Cardiac muscle cell (in vitro differentiated cells and primary cell): ENCODE measurements at places on chromosomes 2 and 18.
A peak's percentile ranks its signal among the peaks of the same experiment; 100 is the strongest.

GRCh38 chr18:42914476-42914875 lies 201.0 kb downstream of the RIT2 start:
- DNase-seq: no peak

GRCh38 chr2:67872481-67872880 lies 190.3 kb downstream of the C1D start:
- no peak for DNase-seq

DNA sequence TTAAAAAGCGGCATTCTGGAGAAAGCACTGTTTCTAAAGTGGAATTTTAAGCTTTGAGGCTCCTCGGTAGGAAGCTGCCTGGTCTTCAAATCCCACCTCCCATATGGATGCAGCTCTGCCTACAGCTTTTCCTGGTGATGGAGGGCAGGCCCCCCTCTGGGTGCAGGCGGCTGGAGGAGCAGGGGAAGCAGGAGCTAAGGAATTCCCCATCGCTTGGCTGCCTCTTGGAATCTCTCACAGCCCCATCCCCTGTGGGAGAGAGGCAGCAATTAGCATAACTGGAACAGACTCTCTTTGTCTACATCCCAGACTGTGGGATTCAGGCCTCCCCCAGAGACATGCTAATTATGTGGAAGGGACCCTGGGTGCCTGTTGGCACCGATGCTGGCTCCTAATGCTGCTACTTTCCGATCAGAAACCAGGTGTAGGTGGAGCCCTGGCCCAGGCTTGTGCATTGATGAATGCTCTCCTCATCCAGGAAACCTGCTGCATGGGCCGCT lies 51.3 kb downstream of the LIPG start:
- no peak for DNase-seq

DNA sequence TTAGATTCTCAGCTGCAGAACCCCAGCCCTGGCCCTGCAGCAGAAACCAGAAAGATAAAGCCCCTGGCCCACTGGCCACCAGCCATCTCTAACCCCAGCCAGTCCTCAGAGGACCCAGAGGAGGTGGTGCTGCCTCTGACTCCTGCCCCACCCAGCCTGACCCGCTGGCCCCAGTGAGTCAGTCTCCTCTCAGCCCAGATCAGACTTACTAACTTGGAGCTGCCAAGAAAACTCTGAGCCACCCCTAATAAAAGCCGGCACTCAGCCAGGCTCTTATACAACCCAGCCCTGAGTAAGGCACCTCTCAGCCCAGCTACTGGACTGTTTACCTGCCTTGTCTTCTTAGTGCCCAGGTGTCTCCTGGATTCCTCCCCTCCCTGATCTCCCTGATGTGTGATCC lies 2.0 kb downstream of the SLC14A2 start:
- DNase-seq: peak; percentile 84

DNA sequence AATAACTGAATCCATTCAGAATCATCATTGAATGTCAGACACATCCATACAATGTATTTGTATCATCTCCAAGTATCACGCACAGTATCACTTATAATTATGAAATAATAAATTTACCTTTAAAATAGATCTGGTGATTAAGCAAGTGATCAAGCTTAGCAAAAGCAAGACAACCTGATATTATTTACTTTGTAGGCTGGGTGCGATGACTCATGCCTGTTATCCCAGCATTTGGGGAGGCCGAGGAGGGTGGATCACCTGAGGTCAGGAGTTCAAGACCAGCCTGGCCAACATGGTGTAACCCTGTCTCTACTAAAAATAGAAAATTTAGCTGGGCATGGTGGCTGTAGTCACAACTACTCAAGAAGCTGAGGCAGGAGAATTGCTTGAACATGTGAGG lies 421.0 kb upstream of the NETO1 start:
- DNase-seq: no peak

GRCh38 chr2:16832910-16833309 lies 167.3 kb upstream of the CYRIA start:
- DNase-seq: no peak

- no peak for DNase-seq
These were observed 25.6 kb upstream of the TMEM178A start for GRCh38 chr2:39640107-39640506.

DNA sequence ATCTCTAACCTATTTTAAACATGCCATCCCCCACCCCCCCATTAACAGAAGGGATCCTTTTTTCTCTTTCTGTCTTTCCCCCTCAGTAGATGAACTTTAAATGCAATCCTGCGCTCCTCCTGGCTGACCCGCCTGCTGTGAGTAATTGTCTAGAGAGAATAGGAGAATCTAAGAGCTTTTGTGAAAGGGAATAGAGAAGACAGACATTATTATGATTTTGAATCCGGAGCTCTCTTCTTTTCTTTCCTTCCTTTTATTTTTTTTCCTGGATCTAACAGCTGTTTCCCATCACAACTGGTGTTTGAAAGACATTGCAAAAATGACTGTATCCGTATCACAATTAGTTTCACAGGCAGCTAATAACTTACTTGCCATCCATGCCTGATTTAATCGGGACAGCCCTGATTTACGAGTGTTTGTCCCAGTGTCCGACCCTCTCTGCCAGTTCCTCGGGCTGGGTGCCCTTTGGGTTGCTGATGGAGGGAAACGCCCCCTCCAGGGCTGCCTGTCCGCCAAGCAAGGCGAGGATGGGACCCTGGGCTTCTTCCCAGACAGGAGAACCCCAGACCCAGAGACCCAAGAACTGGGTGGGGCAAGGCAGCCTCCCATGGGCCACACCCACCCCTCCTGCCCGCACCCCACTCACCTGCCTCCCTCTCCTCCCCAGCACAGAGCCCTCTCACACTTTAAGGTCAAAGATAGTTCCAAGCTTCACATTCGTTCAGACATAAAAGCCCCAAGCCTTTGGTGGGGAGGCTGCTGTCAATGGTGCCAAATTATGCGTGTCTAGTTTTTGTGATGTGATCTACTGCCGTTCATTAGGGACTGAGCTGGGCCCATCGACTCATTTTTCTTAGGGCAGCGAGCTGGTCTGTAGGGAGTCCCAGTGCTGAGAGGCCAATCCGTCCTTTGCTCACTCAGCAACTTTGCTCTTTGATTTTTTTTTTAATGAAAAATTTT lies 231.7 kb downstream of the ZNF516 start:
- no peak for DNase-seq

GRCh38 chr2:106062627-106063026 lies 131.5 kb downstream of the UXS1 start:
- DNase-seq: no peak

DNA sequence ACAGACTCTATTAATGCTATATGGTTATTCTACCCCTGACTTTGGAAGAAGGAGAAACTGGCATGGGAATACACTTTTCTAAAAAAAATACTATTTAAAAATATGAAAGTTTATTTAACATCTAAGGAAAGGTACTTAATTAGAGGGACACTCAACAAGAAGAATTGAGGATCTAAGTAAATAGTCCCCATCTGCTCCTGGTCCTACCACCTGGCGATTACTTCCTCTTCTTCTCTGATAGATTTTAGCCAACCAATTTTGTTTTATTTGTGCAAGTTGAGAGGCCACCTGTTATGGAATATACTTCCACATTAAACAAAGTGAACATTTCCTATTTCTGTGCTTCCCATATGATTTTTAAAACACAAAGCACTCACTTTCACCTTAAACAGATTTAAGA lies 111.7 kb downstream of the BCL2 start:
- DNase-seq: no peak

GRCh38 chr2:113069676-113070605 lies 2.2 kb downstream of the IL1F10 start:
- DNase-seq: no peak

- no peak for DNase-seq
These were observed 80.6 kb upstream of the EML6 start for GRCh38 chr2:54642677-54643430.

GRCh38 chr18:35117951-35118411 lies 76.8 kb downstream of the MAPRE2 start:
- peak; percentile 66 for DNase-seq

- DNase-seq: no peak
These were observed 158.9 kb upstream of the MEIS1 start for GRCh38 chr2:66275984-66276383.

GRCh38 chr18:285817-286216 lies 18.0 kb upstream of the THOC1 start:
- no peak for DNase-seq

DNA sequence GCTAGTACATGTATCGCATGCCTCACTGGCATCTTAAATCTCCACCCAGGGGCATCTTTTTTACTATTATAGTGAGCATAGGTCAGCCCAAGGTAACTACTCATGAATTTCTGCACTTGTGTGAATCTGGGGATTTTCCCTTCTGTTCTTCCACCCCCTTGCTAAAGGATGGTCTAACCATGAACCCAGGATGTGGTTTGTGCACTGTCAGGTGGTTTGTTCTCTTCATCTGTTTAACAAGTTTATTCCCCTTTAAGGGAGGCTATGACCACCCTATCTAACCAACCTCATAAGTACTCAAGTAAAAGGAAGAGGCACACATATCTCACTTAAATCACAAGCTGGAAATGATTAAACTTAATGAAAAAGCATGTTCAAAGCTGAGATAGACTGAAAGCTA lies 243.0 kb downstream of the RPRM start:
- DNase-seq: no peak

GRCh38 chr2:20072436-20073158 lies 21.2 kb upstream of the LAPTM4A start:
- no peak for DNase-seq

- DNase-seq: no peak
These were observed 9.1 kb downstream of the LCLAT1 start for GRCh38 chr2:30456106-30456505.

GRCh38 chr18:70491734-70492348 lies 203.0 kb downstream of the SOCS6 start:
- DNase-seq: peak; percentile 70

DNA sequence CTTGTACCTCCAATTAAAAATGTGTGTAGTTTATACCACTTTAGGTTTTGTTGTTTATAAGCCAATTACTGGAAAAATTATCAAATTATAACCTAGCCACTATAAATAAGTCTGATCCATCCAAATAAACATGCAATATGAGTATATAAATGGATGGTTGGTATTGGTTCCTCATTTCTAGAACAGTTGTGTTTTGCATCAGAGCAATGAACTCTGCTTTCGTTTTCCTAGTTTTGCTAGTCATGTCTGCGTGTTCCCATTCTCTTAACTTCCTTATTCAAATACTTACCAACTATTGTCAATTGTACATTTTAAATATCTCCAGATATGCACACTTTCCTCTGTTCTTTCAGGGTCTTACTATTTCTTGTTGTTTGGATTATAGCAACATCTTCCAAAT lies 641.7 kb downstream of the NR4A2 start:
- DNase-seq: no peak

- peak; percentile 51 for DNase-seq
These were observed 48.4 kb downstream of the LRRTM1 start for GRCh38 chr2:80255918-80256781.

DNA sequence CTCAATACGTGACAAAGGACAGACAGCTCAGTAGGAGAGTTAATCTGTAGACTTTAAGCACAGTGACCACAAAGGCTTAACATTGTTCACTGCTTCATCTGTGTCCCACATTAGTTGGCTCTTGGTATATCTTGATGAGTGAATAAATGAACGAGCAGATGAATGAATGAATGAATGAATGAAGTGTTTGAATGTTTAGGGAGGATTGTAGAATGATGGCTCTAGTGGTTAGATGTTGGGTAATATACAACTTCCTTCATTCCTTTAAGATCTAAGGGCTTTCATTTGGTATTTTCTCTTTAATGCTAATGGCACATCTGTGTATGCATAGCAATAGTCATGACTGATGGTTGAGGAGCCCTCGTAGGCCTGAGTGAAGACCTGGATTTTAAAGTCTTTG lies 40.5 kb downstream of the ZNF407 start:
- no peak for DNase-seq

DNA sequence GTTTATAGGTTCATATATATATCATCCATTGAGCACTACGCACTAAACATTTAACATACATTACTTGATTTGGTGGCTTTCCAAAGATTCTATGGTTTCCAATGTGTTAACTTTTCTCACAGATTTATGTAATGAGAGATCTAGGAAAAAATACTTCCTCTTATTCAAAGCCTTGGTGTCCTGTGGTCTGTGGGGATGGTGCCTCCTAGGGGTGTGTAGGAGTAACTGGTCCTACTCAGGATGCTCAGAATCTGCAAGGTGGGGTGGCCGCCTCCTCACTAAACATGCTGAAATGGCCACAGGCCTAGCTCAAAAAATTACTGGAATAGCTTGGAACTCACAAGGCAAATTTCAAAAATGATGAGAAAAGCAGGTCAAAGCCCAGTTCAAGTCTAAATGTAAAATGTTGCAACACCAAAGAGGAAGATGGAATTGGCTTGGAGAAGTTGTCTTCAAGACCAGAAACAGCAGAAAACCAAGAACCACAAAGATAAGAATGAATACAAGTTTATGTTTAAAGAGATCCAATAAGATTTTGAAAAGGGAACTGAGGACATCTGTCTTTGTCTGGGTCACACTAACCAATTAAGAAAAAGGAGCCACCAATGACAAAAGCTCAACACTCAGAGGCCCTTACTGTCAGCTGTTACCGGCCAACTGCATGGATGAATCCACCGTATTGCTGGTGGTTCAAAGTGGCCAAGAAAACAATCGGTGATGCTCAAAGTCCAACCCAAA lies 11.5 kb downstream of the GPR55 start:
- DNase-seq: peak; percentile 51

GRCh38 chr18:80159713-80160636 lies 50.9 kb downstream of the ADNP2 start:
- DNase-seq: no peak

GRCh38 chr2:142866426-142866825 lies 11.0 kb upstream of the KYNU start:
- DNase-seq: no peak

- peak; percentile 83 for DNase-seq
These were observed 104.0 kb downstream of the COBLL1 start for GRCh38 chr2:164737612-164738081.

GRCh38 chr18:24831081-24831480 lies 370.6 kb downstream of the HRH4 start:
- no peak for DNase-seq

DNA sequence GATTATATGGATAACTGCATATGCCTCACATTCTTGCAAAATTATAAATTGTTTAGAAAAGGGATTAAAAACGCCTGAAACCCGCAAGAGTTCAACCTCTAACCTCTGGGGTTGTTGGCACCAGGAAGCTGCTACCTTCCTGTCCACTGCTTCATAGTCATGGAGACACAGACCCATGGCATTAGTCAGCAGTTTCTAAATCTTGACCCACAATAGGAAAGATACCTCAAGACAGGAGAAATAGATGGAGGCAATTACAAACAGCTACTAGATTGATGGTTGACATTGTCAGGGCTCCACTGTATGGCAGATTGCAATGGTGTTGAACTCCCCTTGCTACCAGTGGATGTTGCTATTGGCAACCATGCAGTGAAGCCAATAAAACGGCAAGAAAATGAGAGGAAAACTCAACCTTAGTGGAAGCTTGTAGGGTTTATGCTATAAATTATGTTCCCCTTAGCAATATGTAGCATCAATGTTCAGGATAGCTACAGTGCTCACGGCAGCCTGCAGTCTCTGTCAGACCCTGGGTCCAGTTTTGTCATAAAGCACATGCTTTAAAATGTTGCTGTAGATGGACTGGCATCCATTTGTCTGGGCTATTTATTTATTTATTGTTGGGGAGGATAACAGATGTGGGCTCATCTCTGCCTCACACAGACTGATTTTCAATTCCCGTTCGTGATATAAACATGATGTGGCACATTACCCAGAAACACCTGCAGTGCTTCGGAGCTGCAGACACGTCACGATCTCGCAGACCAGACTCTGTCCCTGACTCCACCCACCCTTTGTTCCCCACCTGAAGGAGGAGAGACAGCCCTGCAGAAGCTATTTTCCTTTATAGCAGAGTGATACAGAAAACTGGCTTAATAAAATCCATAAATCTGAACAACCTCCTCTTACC lies 233.4 kb downstream of the AGPS start:
- DNase-seq: no peak

- no peak for DNase-seq
These were observed 323.7 kb downstream of the LPIN1 start for GRCh38 chr2:12070153-12070552.
